ENCODE measurements at places on chromosomes 5 and 9.

DNA sequence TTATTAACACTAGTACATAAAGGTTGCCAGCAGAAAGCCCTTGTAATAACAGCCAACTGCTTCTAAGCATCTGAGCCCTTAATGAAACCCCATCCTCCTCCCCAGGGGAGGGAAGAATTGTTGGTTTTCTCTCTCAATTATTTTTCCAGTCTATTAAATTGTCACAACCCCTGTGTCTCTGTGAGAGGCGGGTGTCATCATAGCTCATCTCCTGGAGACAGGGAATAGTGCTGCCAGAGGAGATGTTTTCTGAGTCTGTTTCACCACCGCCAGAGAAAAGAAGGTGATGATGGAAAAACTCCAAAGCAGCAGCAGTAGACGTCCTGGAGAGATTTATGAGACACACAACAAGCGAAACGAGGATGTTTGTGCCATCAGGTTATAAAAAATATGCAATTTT is 271.1 kb upstream of the NMUR2 start:
- DNase-seq: no peak

DNA sequence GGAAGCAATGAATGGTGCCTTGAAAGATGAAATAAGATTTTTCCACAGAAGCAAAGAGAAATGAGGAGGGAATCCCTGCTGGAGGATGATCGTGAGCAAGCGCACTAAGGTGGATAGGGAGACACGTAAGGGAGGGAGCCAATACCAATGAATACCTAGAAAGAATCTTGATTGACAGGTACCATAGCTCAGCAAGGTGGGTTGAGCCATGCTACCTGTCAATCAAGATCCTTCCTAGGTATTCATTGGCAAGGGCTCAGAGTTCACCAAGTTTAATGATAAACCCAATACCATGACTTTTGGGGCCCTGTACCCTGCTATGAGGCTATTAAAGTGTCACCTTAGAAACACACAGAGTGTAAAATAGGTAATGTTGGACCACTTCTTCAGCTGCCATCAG is 226.8 kb downstream of the GRIA1 start:
- no peak for DNase-seq

- DNase-seq: no peak
These were observed 588.3 kb downstream of the EBF1 start for GRCh38 chr5:158511454-158511853.

GRCh38 chr5:35762368-35762767 is 94.3 kb upstream of the IL7R start:
- no peak for DNase-seq

DNA sequence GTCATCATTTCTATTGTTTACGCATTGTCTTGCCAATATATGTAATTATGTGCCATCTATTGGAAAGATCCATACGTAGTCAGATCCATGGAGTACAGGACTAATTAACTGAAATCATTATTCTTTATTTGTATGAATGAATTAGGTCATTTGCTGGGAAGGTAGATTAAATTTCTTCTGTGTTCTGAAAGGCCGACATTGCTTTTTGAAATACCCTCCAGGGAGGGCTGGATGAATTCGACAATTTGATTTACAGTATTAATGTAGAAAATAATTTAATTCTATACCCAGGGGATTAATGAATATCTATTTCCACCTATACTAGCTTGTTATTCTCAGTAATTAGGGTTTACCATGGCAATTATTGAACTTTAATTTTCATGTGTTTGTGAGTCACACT is 117.6 kb downstream of the CHSY3 start:
- no peak for DNase-seq

DNA sequence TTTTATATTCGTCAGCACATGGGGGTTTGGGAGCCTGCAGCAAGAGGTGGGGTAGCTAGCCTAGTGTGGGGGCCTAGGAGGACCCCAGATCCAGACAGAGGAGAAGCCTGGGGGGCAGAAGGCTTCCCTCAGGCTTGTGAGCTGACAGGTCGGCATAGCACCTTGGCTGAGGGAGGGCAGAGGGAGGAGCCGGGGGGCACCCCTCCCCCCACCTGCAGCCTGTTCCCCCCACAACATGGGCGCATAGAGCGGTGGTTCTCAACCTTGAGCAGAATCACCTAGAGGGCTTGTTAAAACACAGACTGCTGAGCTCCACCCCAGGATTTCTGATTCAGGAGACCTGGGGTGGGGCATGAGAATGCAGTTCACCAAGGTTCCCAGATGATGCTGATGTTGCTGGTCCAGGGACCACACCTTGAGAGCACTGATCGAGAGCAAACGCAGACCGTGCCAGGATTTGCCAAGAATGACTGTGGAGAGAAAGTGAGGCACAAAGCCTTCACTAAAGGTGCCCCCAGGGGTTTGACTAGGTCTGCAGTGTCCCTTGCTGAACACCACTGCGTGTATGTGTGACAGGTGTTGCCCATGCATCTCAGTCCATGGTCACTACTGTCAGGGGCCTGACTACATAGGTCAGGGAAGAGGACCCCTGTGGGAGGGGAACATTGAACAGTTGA is 163.3 kb downstream of the MACROH2A1 start:
- DNase-seq: peak; percentile 3

DNA sequence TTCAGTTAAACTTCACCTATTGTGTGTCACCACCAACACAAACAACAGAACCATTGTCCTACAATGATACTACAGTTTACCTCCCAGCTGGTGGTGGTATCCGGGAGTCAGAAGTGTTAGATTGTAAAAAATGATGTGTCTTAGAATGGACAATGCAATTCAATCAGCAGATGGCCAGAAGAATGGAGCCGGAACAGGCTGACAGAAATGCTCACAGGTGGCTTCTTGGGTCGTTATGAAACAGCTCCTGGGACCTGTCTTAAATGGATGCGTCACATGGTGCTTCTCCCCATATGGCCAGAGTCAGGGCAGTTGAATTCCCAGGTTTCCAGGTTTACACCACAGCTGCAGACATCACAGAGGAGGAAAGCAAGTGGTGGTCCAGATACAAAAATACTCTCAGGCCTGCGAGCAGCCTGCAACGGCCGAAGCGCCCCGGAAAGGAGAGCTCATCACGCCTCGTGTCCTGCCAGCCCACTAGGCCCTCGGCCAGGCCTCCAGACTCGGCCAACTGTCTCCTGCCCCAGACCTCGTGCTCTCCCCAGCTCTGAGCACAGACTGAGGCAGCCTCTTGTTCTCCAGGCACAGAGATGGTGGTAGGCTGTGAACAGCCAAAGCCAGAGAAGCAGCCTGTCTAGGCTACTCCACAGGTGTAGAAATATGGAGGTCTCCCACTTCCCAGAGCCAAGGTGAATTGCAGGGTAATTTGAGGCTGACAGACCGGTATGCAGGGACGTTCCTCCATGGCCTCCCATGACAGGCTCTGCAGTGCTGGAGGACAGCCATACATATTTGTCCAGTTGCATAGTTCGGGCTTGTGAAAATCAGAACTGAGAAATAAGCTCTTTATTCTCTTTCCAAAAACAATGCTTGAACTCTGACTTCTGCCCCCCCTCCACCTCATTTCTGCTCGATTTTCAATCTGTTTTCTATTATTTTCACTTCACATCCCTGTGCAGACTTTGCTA is 98.5 kb upstream of the SPATA31C2 start:
- DNase-seq: no peak

DNA sequence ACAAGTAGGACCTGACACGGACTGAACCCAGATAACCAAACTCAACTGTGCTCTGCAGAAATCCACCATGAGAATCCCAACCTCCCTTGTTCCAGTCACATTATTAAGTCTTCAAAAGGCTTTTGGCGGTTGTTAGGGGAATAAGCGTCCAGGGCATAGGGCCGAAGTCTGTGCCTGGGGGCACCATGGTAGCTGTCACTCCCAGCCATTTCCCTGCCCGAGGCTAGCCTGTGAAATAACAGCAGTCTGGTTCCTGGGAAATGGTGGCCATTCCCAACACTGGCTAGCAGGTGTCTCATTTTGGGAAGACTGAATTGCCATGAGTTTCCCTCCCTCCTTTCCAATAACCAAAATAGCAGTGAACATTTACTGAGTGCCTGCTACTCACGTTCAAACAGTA is 122.2 kb downstream of the CRB2 start:
- no peak for DNase-seq

DNA sequence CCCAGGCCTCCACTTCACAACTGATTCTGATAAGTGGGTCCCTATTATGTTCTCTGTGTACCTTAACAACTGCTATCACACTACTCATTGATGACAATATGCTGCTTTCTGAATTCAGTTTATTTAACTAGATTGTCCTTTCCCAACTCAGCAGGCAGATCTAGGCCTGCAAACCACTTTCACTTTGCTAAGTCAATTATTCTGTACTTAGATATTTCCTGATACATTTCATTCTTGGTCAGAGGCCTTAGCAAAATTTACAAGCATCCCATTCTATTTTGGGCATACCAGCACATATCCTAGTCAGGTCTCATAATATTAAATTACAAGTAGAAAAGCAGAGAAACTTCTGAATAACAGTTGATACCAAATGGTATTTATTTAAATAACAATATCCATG is 235.7 kb upstream of the HAPLN1 start:
- no peak for DNase-seq

DNA sequence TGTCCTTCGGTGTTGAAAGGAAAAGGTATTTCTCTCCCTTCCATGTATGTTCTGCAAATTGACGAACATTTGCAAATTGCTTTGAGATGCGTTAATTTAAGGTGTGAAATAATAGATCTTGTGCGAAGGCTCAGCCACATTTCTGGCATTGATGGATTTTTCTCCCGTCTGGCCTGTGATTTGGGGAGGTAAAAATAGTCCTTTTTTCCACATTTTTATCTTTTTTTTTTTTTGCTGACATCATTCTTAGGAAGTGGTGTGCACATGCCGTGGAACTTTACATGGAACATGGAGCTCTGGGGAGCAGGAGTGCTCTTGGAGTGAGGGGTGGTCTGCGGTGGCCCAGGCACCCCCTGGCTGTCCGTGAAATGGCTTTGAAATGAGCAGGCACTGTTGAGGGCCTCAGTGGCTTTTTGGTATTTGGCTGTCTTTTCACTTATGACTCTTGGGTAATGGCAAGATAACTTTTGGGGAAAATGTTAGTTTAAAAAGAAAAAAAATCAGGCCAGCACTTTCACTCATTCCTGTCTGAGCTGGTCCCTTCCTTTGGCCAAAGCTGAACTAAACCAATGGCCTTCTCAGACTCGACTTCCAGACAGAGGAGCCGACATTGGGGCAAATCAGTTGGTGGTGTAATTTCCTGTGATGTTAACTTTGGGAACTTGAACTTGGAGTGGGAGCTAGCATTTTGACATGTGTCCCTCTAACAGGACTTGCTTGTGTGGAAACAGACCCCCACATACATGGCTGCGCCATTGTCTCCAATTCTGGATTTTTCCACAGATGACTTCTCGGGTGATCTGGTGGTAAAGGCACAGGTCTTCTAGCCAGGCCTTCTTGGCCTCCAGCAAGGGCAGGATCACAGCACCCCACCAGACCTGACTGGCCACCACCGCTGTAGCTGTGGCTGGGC is 4.2 kb downstream of the NEK6 start:
- DNase-seq: no peak

DNA sequence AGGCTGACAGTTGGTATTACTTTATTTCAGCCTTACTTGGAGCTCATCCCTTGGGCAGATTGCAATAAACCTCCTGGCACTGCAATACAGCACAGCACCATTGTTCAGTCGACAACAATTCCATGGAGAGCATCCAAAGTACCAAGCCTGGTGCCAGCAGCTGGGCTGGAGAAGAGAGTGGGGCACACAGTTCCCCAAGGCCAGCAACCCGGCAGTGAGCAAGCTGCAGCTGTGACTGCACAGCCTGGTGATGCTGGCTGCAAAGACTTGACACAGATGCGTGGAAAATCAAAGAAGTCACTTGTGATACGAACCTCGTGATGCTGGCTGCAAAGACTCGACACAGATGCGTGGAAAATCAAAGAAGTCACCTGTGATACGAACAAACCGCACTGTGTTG is 125.4 kb downstream of the ATPSCKMT start:
- DNase-seq: no peak

- no peak for DNase-seq
These were observed 112.8 kb downstream of the CMYA5 start for GRCh38 chr5:79802406-79802805.

GRCh38 chr9:110623462-110624025 is 44.0 kb upstream of the SVEP1 start:
- peak; percentile 57 for DNase-seq

DNA sequence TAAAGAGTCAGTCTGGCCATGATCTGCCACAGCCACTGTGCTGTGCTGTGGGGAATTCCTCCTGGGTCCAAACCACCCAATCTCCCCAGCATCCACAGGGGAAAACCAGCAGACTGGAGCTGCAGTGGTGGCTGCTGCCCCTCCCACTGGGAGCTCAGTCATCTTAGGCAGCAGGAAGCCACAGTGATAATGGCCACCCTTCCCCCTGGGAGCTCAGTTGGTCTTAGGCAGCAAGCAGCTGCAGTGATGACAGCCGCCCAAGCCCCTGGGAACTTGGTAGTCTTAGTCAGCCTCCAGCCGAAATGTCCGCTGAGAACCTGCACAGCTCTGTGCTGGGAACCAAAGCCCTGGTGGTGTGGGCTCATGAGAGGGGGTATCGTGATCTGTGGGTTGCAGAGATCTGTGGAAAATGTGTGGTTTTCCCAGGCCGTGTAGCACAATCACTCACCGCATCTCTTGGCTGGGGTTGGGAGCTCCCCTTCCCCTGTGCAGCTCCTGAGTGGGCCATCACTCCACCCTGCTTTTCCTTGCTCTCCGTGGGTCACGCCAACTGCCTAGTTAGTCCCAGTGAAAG is 38.4 kb upstream of the SMIM15 start:
- DNase-seq: no peak

DNA sequence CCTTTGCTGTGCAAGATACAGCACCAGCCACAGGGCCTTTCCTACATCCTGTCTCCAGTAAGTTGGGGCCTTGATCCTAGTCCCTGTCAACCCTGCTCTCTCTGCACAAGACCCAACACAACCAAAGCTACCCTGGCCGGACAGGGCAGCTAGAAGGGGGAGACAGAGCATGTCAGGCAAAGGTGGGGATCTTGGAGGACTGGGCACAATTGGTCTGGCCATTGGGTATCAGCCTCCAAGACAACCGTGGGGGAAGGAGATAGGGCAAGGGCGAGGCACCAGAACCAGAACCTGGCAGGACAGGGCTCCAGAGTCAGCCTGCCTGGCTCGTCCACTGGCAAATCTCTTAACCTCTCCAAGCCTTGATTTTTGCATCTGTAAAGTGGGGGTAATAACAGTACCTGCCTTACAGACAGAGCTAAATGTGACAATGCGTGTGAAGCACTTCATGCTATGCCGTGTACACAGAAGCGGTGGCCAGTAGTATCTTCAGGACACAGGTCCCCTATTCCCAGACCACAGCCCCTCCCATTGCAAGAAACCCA is 51.6 kb upstream of the CDKN2AIPNL start:
- DNase-seq: no peak

DNA sequence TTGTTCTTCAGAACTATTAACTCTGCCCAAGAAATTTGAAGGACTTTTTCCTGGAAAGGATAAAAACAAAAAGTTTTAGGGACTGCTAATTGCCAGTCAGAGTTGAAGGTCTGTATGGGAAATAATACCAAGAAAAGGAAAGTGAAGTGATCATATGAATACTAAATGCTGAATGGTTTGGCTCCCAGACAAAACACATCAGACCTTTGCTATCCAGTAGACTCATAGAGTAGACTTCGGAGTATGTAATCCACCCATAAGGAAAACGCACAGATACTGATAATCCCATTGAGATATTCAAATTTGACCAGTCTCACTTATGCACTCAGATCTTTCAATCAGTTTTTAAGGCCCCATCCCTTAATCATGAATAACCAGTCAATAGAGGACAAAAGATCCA is 319.0 kb upstream of the PTGER4 start:
- DNase-seq: no peak
